ENCODE measurements at places on chromosomes 6 and 20. TPM values are rescaled to one million over a fixed set of nuclear protein-coding genes. Genes with fewer than 3 reads are reported as not detected.

GRCh38 chr6:138541823-138542481 lies 42.7 kb upstream of the NHSL1 start:
- no peaks in the 10 kb centered on the region for H3K36me3 ChIP-seq
- no peak overlapping the region for H3K27ac ChIP-seq
- no peak overlapping the region for H3K4me3 ChIP-seq
- DNase-seq: no peak

- H3K27me3 ChIP-seq: no peaks in the 10 kb centered on the region
- H3K4me1 ChIP-seq: peaks cover 34% of the 10 kb centered on the region
- no peak for DNase-seq
These were observed 45.3 kb downstream of the RIPOR2 start for GRCh38 chr6:24890471-24890870.

GRCh38 chr6:23091795-23092194 lies 522.4 kb downstream of the HDGFL1 start:
- no peak overlapping the region for H3K27ac ChIP-seq
- H3K4me3 ChIP-seq: no peak overlapping the region
- H3K36me3 ChIP-seq: no peaks in the 10 kb centered on the region

The SLC17A1 gene
- not detected for total RNA-seq

DNA sequence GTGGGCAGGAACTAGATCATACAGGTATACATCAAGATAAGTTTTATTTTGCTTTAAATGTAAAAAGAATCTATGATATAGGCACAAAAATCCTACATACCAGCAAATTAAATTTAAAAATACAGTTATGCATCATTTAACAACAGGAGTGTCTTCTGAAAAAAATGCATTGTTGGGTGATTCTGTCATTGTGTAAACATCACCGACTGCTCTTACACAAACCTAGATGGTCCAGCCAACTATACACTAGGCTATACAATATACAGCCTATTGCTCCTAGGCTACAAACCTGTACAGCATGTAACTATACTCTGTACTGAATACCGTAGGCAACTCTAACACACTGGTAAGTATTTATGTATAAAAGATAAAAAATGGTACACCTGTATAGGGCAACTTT lies 139.4 kb downstream of the RNGTT start:
- DNase-seq: no peak
- no peak overlapping the region for H3K4me3 ChIP-seq
- H3K27ac ChIP-seq: no peak overlapping the region
- H3K27me3 ChIP-seq: no peaks in the 10 kb centered on the region
- no peaks in the 10 kb centered on the region for H3K4me1 ChIP-seq

GRCh38 chr20:39904476-39905112 lies 784.4 kb downstream of the MAFB start:
- DNase-seq: no peak
- peaks cover 17% of the 10 kb centered on the region for H3K4me1 ChIP-seq
- no peak overlapping the region for H3K27ac ChIP-seq
- H3K4me3 ChIP-seq: no peak overlapping the region
- no peaks in the 10 kb centered on the region for H3K27me3 ChIP-seq

DNA sequence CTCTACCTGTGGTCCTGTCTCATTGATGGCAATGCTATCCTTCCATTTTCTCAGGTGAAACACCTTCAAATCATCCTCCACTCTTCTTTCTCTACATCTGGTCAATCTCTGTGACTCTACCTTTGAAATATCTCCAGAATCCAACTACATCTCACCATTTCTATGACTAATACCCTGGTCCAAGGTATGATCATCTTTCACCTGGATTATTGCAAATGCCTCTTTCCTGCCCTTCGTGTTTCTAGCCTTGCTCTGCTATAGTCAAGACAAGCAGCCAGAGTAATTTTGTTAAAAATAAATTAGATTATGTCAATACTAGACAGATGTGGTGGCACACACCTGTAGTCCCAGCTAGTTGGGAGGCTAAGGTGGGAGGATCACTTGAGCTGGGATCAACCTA lies 17.8 kb upstream of the BLCAP start:
- H3K4me3 ChIP-seq: no peak overlapping the region
- no peaks in the 10 kb centered on the region for H3K4me1 ChIP-seq
- no peaks in the 10 kb centered on the region for H3K36me3 ChIP-seq

DNA sequence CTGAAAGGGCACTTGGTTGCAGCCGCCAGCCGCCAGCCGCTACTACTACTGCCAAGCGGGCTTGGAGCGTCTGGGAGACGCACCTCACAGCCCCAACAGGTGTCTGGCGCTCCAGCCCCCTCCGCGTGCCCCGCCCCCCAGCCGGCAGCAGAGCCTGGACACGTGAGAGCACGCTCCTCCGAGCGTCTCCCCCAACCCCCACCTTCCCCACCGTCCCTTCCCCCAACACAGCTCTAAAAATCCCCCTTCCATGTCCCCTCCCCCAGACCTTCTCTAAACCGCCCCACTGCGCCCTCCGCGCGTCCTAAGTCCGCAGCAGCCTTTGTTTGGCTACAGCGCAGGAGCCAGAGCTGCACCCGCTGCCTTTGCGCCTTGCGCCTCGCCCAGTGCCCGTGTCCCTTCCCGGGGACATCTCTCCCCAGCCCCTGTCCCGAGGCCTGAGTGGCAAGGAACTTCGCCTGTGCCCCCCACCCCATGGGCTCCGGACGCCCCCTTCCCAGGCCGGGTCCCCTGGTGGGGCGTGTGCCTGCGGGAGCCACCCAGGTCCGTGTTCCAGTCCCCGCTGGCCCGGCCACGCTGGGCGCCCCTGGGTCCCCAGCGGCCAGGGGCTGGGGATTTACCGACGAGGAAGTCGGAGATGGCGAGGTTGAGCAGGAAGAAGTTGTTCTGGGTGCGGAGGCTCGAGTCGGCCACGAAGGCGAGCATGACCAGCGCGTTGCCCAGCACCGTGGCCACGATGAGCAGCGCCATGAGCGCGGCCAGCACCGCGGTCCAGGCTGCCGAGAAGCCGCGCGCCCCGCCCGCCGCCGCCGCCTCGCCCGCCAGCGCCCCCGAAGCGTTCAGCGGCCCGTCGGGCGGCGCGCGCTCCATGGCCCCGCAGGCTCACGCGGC lies 732 bp downstream of the HRH3 start:
- no peak overlapping the region for H3K27ac ChIP-seq
- H3K27me3 ChIP-seq: peaks cover 65% of the 10 kb centered on the region

- no peak overlapping the region for H3K4me3 ChIP-seq
- no peak overlapping the region for H3K27ac ChIP-seq
- H3K36me3 ChIP-seq: no peaks in the 10 kb centered on the region
- no peak for DNase-seq
- no peaks in the 10 kb centered on the region for H3K27me3 ChIP-seq
- no peaks in the 10 kb centered on the region for H3K4me1 ChIP-seq
These were observed 5.6 kb downstream of the IL22RA2 start for GRCh38 chr6:137167702-137168377.

Measured in gastrocnemius medialis (tissue), 4 donors.